H9 (cell line): ENCODE measurements at places on chromosomes 12 and 14. TPM values are rescaled to one million over a fixed set of nuclear protein-coding genes. Genes with fewer than 3 reads are reported as not detected.

DNA sequence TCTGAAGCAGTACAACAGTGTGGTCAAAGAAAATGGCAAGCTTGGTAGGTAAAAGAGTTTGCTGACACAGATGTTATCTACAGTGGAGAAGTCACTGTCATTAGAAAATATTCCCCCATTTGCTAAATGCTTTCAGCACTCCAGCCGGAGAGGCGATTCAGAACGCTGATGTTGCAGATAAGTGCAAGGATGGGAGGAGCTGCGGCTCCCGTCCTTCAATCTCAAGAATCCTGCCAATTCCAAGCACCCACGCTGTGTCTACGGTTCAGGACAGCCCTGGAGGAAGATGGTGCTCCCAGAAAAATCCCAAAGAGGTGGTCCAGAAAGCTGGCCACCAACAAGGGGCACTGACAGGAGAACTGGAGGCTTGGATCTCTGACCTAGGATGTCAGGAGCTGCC is 79.1 kb downstream of the ZFP36L1 start:
- DNase-seq, result no peak
- no peak overlapping the region for H3K4me3 ChIP-seq
- H3K27ac ChIP-seq, result no peak overlapping the region
- H3K36me3 ChIP-seq, result no peaks in the 10 kb centered on the region
- no peaks in the 10 kb centered on the region for H3K4me1 ChIP-seq
- no peaks in the 10 kb centered on the region for H3K27me3 ChIP-seq

Gene GPR132
- total RNA-seq, result 0.20 and 0.24 TPM in 2 replicates

Gene NANOG
- 199 and 211 TPM in 2 replicates for total RNA-seq

GRCh38 chr12:111532751-111533150 is 66.4 kb downstream of the ATXN2 start:
- H3K27me3 ChIP-seq, result no peaks in the 10 kb centered on the region
- no peak overlapping the region for H3K4me3 ChIP-seq
- H3K27ac ChIP-seq, result no peak overlapping the region

Gene EPYC
- not detected in 2 replicates for total RNA-seq

Gene OTUB2
- total RNA-seq, result 3.6 and 3.7 TPM in 2 replicates

GRCh38 chr12:3263282-3263681 is 186.1 kb downstream of the TSPAN9 start:
- H3K27me3 ChIP-seq, result no peaks in the 10 kb centered on the region
- no peaks in the 10 kb centered on the region for H3K4me1 ChIP-seq
- H3K36me3 ChIP-seq, result no peaks in the 10 kb centered on the region
- no peak overlapping the region for H3K4me3 ChIP-seq
- DNase-seq, result no peak
- no peak overlapping the region for H3K27ac ChIP-seq

Gene KCNA1
- 0.92 and 0.98 TPM in 2 replicates for total RNA-seq

Gene PRICKLE1
- total RNA-seq, result 20.0 and 20.5 TPM in 2 replicates

Gene NEUROD4
- not detected in 2 replicates for total RNA-seq

DNA sequence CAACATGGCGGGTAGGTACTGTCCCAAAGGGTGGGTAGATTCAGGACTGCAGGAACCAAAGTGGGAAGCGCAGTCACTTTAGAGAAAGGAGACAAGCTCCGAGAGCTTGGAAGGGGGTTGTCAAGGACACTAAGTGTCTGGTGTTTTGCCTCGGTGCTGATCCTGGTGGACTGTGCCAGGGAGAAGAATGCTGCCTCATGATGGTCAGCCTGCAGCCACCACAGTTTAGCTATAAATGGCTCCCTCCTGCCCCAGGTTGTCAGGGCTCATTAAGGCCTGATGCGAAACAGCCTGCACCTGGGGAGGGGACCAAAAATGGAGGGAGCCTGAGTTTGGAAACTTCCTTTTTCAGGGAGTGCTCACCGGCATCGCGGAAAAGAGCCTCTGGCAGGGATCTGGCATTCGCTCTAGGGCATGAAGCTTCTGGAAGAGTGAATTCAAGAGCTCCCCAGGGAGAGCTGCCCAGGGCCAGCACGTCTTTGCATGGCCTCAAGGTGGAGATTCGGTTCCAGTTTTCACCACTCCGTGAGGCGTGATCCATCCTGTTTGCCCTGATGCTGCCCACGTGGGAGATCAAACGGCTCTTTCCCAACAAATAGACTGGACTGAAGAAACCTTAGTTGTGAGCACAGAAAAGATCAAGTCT is 164.0 kb downstream of the FOXN3 start:
- H3K4me3 ChIP-seq, result no peak overlapping the region
- H3K36me3 ChIP-seq, result peaks cover 21% of the 10 kb centered on the region

DNA sequence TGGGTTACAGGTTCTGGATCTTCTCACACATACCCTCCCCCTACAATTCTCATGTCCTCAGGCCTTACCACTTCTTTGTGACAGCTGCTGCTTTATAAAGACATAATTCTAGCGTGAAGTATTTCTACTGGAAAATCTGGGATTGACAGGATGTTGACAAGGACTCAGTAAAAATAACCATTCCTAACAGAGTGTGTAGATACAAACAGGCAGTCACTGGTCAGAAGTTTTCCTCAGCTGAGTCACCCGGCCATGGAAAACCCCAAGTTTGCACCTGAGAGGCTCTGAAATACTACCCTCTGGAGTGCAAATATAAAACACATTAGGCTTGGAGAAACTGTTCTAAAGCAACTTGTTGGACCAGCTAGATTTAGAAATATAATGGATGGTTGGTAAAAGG is 54.4 kb downstream of the SPPL3 start:
- no peak overlapping the region for H3K4me3 ChIP-seq
- H3K27me3 ChIP-seq, result no peaks in the 10 kb centered on the region
- H3K4me1 ChIP-seq, result no peaks in the 10 kb centered on the region
- no peak for DNase-seq
- no peaks in the 10 kb centered on the region for H3K36me3 ChIP-seq
